ENCODE measurements at places on chromosomes 2 and 18.

- peak; percentile 40 for DNase-seq
Measured at GRCh38 chr18:48949050-48949605, 1.6 kb downstream of the SMAD7 start.

GRCh38 chr2:4324531-4324930 lies 621.2 kb downstream of the DCDC2C start:
- DNase-seq, result no peak

DNA sequence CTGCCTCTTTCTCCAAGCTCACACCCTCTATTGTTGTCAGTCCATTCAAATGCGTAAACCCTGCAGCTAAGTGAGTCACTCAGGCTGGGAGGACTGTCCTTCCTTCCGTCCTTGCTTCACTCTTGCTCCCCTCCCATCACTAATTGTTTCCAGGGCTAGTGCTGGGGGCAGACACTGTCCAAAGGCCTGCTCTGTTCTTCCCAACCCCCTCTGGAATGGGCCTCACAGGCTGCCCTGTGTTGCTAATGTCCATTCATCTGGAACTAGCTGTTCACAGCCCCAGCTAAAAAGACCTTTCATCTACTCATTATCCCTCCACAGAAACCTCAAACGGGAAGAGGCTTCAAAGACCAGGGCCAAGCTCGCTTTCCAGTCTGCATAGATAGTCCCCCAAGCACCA lies 31.9 kb upstream of the NRP2 start:
- no peak for DNase-seq

DNA sequence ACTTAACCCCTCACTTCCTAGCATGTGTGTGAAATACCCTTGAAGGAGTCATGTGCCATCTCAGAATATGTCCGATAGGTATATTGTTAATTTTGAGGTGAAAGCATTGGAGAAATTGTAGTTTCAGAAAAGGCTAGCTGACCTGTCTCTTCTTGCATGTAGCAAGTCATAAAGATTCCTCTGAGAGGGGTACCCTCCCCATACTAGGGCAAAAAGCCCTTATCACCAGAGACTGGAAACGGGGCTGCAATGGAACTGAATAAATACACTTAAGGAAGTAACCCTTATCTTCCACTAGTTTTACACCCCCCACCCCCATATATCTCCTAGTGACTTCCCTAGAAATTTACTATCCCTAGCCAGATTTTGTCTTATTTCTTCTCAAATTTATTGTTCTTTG lies 1.8 kb upstream of the SF3B6 start:
- DNase-seq, result no peak

DNA sequence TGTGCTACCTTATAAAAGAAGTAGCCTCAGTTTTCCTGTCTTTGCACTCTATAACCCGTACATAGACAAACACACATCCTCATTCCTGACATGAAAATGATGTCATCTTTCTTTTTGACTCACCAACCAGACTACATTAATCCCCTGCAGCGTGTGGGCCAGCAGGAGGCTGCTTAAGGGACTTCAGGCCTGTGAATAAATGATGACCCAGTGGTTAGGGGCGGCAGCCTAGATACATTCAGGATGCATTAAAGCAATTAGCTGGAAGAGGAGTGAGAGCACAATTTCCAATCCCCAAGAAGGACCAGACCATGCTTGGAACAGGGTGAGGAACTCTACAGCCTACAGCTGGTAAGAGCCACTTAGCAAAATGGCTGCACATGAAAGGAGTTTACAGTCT lies 57.3 kb upstream of the KLF7 start:
- no peak for DNase-seq

DNA sequence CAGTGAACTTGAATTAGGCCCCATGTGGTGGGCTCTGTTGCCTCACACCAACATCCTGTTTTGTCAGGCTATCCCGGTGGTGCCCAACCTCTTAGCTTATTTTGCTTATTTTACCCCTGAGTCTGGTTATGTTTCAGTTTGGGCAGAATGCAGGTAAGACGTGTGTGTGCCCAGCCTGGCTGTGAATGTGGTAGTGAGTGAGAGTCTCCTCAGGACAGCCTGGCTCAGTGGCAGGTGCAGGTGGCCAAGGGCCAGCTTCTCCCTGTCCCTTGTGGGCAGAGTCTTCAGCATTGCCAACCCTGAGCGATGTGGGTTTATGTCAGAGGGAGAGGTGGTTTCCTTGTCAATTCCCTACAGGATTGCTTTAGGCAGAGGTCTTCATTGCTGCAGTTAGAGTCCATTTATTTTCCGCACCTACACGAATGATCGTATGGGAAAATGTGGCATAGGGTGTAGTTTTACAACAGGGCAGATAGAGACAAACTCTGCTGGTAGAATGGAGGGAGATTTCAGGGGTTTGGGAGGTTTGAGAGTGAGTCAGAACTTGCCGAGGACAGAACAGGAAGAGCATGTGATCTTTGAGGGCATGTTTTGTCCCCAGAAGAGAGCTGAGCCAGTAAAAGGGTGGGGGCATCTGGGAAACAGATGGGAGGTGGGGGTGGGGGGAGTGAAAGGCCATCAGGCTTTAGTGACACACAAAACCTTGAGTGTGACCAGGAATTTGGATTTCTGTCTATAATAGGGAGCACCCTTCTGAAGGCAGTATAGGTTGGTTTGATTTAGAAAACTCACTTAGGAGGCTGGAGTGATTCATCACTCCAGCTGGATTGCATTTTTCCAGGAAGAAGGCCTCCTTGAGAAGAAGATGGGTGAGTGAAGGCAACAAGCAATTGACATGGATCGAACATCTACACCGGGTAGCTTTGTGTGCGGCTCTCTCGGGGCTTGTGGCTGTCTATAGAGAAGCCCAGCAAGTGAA lies 156.2 kb upstream of the CELF4 start:
- DNase-seq, result no peak

Measured in CD4-positive, alpha-beta T cell treated with Interleukin-15 for 4 hours (primary cell).